ENCODE measurements at places on chromosomes 16 and 17. TPM values are rescaled to one million over a fixed set of nuclear protein-coding genes. Genes with fewer than 3 reads are reported as not detected.

DNA sequence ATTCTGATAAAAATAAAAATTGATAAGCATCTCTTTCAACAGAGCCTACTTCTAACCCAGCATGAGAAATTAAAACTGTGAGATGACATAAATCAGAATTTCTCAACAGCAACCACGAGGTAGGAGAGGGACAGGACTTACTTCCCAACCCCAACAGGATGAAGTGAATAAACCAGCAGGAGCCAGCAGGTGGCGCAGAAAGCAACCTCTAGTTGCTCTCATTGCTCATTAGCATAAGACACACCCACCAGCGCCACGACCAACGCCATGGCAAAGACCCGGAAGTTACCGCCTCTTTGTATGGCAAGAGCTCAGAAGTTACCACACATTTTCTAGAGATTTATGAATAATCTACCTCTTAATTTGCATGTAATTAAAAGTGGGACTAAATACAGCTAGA lies 189.4 kb upstream of the CDH8 start:
- DNase-seq: peak; percentile 24

- no peak for DNase-seq
Measured at GRCh38 chr17:19510903-19511302, 22.8 kb upstream of the SLC47A1 start.

- DNase-seq: no peak
Measured at GRCh38 chr16:854808-855410, 54.4 kb upstream of the GNG13 start.

KRT12 gene
- not detected for total RNA-seq

DHRS13 gene
- total RNA-seq: 27.6 TPM

KRT31 gene
- not detected for total RNA-seq

ARL5C gene
- not detected for total RNA-seq

PPY gene
- not detected for total RNA-seq

APOH gene
- 0.66 TPM for total RNA-seq

ALDH3A1 gene
- total RNA-seq: not detected

Measured in GM12878 (cell line).